ENCODE measurements at places on chromosomes 11 and 22. TPM values are rescaled to one million over a fixed set of nuclear protein-coding genes. Genes with fewer than 3 reads are reported as not detected.

The CD248 gene
- total RNA-seq = 9.0 TPM

The OR2AG2 gene
- not detected for total RNA-seq

The CATSPERZ gene
- total RNA-seq = not detected

The RELT gene
- total RNA-seq = 21.6 TPM

The OR51B5 gene
- not detected for total RNA-seq

The MS4A6E gene
- total RNA-seq = not detected

The ALDH3B1 gene
- total RNA-seq = not detected

The C2CD3 gene
- 21.7 TPM for total RNA-seq

The MRGPRX3 gene
- total RNA-seq = not detected

The CCDC73 gene
- total RNA-seq = not detected

The ENTHD1 gene
- total RNA-seq = not detected

The ACTN3 gene
- total RNA-seq = not detected

The CRYBA4 gene
- not detected for total RNA-seq

The RPS6KB2 gene
- 60.0 TPM for total RNA-seq

All from activated naive CD4-positive, alpha-beta T cell treated with anti-CD3 and anti-CD28 coated beads, Interleukin-2, amount 10 ng/mL, durations not matched to agents 5 hours and 36 hours (primary cell).